Activated T-helper 1 cell treated with anti-CD3 and anti-CD28 coated beads, Interleukin-2, amount 50 U/mL, for 16 hours (primary cell): ENCODE measurements at places on chromosomes 7 and 10.

DNA sequence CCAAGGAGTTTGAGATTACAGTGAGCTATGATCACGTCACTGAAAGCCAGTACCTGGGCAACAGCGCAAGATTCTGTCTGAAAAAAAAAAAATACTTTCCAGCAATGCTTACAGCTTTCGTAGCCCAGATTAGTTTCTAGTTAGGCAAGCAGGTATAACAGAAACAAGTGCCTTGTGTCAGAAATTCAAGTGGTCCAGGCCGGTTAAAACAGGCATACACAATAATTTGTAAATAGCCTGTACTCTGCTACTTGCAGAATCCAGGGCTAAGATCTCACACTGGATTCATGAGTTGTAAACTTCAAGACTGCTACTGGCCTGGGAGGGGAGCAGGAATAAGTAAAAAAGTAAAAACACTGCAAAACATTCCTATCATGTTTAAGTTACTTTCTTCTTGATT, 512.9 kb downstream of the IPMK start:
- DNase-seq = no peak

DNA sequence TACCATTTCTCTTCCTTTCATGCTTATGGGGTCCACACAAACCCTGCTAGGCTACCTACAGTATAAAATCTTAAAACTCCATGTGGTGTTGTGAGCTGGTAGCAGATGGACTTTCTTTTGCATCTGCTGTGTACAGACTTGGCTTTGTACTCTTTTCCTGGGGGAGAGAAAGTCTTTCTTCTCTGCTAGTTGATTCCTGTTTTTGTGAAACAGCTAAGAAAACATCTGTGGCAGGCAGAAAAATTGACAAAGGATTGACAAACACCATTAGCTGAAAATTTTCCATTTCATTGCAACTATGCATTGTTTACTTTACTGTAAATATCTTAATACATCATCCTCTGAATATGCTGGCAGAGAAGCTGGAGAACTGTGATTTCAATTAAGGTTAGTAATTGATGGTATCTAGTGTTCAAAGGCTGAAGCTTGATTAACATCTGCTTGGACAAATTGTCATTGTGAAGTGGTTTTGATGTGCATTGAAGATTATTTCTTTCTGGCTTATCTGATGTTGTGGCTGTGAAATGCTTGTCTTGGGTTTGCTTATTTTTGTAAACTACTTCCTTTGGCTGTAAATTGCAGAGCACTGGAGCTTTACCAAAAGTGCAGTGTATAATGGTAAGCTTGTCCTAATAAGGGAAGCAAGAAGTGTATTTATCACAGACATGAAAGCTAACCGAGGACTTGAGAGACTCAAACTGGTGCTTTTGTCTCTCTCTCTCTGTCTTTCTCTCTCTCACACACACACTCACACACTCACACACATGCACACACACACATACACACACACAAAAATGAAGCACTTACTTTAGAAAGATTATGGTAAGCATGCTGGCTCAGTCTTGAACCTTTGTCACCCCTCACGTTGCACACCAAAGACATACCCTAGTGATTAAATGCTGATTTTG, at the start of gene FOXP2:
FOXP2 (plus strand) TSS at position 660 of the 908 bp plus-strand sequence. CDS start 11,697 bp downstream, outside the sequence.
- no peak for DNase-seq

DNA sequence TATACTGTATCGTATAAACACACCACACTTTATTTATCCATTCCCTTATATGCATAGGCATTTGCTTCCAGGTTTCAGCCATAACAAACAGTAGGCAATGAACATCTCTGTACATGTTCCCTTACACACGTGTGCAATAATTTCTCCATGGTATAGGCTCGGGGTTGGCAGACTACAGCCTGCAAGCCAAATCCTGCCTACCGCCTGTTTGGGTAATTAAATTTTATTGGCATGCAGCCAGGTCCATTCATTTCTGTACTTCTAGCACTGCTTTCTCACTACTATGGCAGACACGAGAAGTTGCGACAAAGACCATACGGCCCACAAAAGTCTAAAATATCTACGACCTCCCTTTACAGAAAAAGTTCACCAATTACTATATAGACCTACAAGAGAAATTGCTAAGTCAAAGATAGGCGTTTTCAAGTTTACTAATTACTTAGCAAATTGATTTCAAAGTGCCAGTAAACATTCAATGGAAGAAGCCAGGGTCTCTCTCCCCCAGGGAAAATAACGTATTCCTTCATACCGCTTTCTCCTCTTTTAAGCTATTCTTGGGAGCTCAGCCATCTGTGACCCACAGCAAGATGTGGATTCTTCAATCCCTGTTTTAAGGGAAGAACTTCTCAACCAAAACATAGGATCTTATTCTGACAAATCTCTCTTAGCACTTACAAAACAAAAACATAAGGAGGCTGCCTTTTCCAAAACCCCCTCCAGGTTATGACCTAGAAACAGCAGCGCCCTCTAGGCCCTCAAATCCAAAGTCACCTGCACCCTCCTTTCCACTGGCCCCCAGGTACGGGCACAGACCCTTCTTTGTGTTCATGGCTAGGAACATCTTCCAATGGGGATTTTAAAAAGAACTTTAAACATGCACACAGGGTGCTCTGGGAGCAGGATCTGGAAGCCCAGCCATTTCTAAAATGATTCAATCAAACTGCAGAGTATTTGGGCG, 100.5 kb downstream of the FGFR2 start:
- DNase-seq = no peak

DNA sequence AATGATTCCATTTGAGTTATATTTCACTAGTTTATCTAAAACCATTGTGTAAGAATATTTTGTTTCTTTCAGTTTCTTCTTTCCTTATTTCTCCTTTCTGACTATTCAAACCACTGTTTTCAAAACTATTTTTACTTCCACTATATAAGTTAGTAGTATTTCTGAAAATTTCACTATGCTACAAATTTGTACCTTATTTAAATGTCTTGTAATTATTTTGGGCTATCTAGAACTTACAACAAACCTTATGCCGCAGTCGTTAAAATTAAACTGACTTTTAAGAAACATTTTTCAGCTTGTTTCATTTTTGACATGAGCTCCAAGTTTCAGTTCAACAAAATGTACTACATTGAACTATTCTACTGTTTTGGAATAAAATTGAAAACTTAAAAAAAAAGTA, 1.8 kb downstream of the TFEC start:
- DNase-seq = no peak

DNA sequence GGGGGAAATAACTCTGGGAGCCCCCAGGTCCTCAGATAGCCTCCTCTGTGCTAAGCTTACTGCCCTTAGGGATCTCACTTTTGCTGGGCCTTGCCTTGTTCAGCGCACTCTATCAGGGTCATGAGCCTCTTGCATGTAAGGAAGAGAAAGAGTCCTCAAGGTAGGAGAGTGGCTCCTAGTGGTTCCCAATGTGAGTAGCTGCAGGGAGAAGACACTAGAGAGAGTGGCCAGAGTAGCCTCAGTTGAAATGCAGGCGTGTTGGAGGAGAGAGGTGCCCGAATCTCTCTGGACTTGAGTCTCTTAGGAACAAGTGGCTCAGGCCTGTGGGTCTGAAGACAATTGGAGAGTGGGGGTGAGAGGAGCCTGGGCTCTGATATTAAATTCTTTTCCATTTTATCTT, 94.3 kb upstream of the SORCS3 start:
- DNase-seq = no peak

DNA sequence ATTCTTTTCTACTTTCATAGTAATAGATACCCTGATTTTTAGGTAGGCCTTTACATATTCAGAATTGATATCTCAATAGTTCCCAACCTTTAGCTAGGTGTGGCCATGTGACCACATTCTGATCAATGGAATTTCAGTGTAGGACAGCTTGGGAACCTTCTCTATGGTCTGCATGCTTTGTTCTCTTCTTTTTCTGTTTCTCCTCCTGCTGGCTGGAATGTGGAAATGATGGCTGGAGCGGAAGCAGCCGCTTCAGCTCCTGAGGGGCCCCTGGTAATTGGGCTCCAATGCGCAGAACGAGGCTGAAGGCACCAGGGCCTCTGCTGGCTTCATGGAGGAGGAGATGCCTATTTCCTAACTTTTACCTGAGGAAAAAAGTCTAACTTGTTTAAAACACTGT, 152.6 kb downstream of the ZMYND11 start:
- no peak for DNase-seq
